ENCODE measurements at places on chromosomes 6 and 20. TPM values are rescaled to one million over a fixed set of nuclear protein-coding genes. Genes with fewer than 3 reads are reported as not detected.

DNA sequence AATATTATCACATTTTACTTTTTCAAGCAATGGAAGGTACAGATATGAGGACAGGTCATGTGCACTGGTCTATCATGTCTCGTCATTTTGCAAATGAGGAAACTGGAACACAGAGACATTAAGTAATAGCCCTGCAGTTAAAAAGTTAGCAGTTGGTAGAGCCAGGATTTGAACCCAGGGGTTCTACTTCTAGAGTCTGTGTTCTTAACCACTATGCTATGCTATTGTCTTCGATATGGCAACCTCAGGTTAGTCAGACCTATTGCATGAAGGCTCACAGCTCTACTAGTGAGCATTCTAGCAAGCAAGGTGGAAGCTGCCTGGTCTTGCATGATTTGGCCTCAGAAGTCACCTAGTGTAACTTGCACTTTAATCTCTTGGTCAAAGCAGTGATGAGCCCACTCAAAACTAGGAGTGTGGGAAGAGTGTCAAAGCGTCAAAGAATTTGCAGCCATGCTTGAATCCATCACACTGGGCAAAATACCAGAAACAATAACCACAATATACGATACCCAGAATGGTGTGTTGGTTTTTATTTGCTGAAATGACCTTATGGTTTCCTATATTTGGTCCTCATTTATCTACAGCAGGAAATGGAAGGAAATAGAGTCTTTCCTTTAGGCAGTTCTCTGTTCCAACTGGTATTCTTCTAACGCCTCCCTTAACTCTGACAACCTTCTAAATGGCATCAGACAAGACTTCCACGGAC is 20.4 kb upstream of the BMP2 start:
- H3K4me1 ChIP-seq = no peaks in the 10 kb centered on the region
- H3K27me3 ChIP-seq = no peaks in the 10 kb centered on the region
- H3K27ac ChIP-seq = no peak overlapping the region
- DNase-seq = no peak
- H3K36me3 ChIP-seq = no peaks in the 10 kb centered on the region

DNA sequence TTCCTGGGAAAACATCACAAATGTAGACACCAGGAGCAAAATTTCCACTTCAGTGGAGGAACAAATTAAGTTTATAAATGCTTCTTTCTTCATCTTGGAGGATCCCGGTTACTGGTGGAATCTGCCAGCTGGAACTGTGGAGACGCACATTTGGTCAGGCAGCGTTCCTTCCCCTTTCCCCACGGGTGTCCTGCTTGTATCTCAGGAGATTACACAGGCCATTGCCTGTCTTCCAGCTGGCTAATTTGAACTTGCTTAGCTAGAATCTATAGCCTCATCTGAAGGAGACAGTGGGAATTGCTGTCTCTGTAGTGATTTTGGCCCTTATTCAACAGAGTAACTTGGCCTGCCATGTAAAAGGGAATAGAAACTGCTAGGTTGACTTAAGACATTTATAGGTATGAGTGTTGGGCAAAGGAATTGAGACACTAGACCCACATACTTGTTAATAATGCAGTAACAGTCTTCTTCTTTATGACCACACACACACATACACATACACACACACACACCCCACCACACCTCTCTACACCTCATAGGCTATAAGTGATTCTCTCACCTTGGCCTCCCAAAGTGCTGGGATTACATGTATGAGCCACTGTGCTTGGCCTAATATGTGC is 34.4 kb downstream of the TSBP1 start:
- no peak overlapping the region for H3K27ac ChIP-seq
- no peaks in the 10 kb centered on the region for H3K27me3 ChIP-seq
- no peak for DNase-seq
- no peaks in the 10 kb centered on the region for H3K36me3 ChIP-seq
- no peak overlapping the region for H3K4me3 ChIP-seq
- H3K4me1 ChIP-seq = no peaks in the 10 kb centered on the region

GRCh38 chr6:4936681-4937041 is 67.2 kb downstream of the RPP40 start:
- peak; percentile 36 for DNase-seq
- no peak overlapping the region for H3K27ac ChIP-seq
- H3K27me3 ChIP-seq = no peaks in the 10 kb centered on the region
- no peaks in the 10 kb centered on the region for H3K36me3 ChIP-seq
- H3K4me1 ChIP-seq = no peaks in the 10 kb centered on the region

DNA sequence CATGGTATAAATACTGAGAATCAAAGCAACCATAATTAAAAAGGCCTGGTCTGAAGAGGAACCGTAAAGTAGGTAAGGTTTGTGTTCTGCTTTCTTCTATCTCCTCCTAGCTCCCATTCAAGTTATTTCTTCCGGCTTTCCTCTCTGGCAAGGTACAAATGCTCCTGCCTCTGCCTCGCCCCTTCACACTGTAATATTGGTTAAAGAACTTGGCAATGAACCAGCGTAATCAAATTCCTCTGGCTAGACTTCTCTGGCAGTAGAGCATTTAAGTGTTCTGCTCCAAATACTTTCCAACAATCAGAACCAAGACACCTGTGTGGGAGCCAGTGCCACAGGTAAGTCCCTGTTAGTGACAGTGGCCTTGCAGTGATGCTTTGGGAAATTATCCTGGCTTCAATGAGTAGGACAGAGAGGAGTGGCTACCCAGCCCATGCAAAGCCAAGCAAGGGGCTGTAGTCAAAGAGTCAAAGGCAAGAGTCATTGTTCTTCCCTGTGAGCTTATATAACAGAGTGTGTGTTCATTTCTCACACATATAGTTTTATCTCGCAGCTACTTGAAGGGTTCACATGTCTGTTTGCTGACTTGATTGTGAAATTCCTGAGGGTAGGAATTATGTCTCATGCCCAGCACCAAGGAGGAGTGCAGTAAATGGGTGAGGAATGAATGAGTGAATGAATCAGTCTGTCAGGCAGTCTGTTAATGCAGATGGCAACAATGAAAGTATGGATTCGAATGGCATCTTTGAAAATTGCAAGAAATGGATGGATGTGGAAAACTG is 329.3 kb downstream of the NRN1 start:
- no peaks in the 10 kb centered on the region for H3K36me3 ChIP-seq
- H3K4me1 ChIP-seq = peaks cover 5% of the 10 kb centered on the region
- no peaks in the 10 kb centered on the region for H3K27me3 ChIP-seq
- no peak overlapping the region for H3K4me3 ChIP-seq
- DNase-seq = no peak

- H3K4me1 ChIP-seq = no peaks in the 10 kb centered on the region
- H3K27me3 ChIP-seq = no peaks in the 10 kb centered on the region
- no peak overlapping the region for H3K4me3 ChIP-seq
- no peaks in the 10 kb centered on the region for H3K36me3 ChIP-seq
- H3K27ac ChIP-seq = no peak overlapping the region
Observed at GRCh38 chr6:117733341-117733740, 58.1 kb downstream of the NUS1 start.

GRCh38 chr20:38873050-38873581 is 53.1 kb upstream of the FAM83D start:
- H3K4me1 ChIP-seq = peaks cover 11% of the 10 kb centered on the region
- H3K4me3 ChIP-seq = no peak overlapping the region
- H3K27ac ChIP-seq = no peak overlapping the region
- H3K36me3 ChIP-seq = no peaks in the 10 kb centered on the region
- no peak for DNase-seq

DNA sequence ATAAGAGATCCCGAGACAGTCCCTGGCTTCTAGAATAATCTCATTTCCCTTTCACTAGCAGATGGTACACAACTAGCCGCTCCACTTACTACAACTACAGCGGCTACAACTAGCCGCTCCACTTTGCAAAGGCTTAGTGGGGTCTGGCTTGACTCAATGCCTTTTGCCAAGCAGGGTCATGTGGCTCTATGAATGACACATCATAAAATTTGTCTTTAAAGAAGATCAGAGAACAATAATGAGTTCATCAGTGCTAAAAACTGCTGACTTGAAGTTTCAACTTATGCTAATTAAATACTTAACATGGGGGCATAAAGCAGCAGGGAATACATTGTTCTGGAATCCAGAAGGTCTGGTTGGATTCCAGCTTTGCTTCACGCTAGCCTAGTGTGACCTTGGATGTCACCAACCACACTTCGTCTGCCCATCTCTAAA is 2.0 kb upstream of the MICAL1 start:
- peaks cover 18% of the 10 kb centered on the region for H3K4me1 ChIP-seq
- H3K27ac ChIP-seq = no peak overlapping the region
- DNase-seq = no peak
- no peak overlapping the region for H3K4me3 ChIP-seq
- H3K27me3 ChIP-seq = no peaks in the 10 kb centered on the region

DNA sequence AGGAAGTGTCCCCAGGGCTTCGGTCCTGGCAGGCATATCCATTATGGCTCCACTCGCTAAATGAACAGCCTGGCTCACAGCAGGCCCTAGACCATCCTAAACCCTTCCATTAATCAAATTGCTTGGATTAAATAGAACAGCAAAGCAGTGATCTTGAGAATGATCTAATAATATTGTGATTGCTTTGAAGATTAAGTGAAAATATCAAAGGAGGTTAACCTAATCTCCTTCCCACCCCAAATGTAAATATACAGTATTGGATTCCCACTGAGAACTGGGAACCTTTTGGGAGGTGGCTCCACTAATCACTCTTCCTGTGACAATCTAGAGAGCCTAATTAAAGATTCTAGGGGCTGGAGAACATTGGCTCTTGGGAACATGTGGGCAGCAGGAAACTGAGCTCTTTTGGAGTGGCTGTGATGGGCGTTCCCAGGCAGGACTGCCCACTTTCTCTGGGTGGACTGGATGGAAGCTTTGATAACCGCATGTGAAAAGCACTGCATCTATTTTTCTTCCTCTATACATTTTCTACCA is 68.3 kb upstream of the FRMD1 start:
- no peaks in the 10 kb centered on the region for H3K36me3 ChIP-seq
- DNase-seq = no peak
- no peaks in the 10 kb centered on the region for H3K27me3 ChIP-seq
- no peak overlapping the region for H3K27ac ChIP-seq

The PROKR2 gene
- not detected for total RNA-seq

The LRFN2 gene
- total RNA-seq = not detected
